ENCODE measurements at places on chromosomes 6 and 20.

DNA sequence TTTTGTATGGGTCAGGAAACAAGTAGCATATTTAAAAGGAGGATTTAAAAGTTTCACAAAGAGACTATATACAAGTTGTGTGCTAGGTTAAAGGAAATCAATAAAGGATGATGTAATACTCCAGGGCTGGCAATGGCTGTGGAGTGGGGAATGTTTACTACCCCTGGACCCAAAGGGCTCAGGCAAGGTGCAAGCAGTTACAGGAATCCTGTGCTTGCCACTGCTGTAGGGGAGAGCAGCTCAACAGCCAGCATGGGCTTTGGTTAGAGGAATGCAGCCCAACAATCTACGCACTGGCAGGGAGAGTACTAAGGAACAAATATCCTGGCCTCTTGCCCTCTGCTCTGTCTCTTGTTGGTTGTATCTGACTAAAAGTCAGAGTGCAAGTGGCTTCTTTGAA is 1642.2 kb downstream of the KHDRBS2 start:
- no peak for DNase-seq

DNA sequence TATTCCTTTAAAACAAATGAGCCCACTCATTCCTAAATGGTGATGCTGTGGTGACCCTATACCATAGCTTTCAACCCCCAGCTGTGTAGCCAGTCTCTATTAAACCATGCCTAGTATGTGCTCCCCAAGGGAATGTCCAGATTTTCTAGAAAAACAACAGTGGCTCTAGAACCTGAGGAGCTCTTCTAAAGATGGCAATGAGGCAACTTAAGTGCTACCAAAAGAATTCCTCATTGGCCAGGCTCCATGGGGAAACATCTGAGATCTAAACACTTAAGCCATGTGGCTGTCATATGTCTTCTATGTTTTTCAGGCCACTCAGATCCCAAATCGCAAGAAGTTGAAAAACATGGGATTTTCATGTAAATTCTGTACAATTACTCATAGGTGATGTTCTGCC is 191.0 kb downstream of the TPBG start:
- no peak for DNase-seq

DNA sequence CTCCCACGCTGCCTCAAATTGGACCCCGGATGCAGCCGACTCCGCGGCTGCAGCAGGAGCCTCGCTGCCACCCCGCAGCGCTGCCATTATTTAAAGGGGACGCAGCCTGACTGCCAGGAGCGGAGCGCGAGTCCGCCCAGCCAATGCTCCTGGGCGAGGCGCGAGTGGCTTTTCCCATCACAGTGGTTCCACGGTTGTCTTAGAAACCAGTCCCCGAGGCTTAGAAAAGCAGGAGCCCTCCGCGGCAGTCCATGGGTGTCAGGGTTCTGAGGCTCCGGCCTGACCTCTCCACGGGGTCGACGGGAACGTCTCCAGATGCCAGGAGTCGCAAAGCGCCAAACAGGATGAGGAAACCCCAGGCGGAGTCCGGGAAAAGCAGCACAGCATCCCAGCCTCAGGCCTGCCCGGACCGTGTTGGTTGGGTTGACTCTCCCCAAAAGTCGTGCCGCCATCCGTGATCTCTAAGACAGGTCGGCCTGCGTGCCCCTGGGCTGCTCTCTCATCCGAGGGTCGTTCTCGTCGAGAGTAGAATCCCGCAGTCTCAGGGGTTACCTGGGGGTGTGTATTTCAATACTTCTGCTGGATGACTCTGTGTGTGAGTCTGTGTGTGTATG is 975.8 kb upstream of the DEFB115 start:
- no peak for DNase-seq

DNA sequence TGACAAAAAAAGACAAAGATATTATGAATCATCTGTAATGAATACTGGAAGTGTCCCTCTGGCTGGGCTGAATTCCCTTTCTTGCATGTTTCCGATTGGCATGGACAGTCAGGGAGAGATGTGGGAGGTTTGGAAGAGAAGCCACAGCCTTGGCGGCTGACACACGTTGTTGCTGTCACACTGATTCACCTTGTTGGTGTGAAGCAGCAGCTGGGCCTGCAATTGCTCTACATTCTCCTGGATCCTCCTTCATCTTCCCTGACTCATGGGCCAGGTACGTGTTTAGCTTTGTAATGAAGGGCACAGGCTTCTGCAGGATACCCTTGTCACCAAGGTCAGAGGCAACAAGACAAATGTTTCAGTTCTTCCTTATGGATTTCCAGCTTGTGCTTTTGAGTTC is 13.4 kb upstream of the SMIM8 start:
- no peak for DNase-seq

- DNase-seq, result no peak
Measured at GRCh38 chr6:81801489-81801888, 49.0 kb upstream of the TENT5A start.

GRCh38 chr6:27720607-27721580 is 191.3 kb downstream of the OR2B2 start:
- no peak for DNase-seq

DNA sequence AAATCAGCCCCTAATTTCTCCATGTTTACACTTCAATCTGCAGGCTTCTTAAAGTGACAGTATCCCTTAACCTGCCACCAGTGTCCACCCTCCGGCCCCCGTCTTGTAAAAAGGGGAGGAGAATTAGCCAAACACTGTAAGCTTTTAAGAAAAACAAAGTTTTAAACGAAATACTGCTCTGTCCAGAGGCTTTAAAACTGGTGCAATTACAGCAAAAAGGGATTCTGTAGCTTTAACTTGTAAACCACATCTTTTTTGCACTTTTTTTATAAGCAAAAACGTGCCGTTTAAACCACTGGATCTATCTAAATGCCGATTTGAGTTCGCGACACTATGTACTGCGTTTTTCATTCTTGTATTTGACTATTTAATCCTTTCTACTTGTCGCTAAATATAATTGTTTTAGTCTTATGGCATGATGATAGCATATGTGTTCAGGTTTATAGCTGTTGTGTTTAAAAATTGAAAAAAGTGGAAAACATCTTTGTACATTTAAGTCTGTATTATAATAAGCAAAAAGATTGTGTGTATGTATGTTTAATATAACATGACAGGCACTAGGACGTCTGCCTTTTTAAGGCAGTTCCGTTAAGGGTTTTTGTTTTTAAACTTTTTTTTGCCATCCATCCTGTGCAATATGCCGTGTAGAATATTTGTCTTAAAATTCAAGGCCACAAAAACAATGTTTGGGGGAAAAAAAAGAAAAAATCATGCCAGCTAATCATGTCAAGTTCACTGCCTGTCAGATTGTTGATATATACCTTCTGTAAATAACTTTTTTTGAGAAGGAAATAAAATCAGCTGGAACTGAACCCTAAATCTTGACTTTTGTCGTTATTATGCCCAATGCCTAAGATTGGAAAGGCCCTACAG is 4.5 kb downstream of the SOX4 start:
- DNase-seq, result no peak

GRCh38 chr6:71900642-71901041 is 14.3 kb downstream of the RIMS1 start:
- no peak for DNase-seq

- no peak for DNase-seq
Measured at GRCh38 chr20:9550871-9551270, 36.5 kb downstream of the LAMP5 start.
